ENCODE measurements at places on chromosomes 7 and 10.

DNA sequence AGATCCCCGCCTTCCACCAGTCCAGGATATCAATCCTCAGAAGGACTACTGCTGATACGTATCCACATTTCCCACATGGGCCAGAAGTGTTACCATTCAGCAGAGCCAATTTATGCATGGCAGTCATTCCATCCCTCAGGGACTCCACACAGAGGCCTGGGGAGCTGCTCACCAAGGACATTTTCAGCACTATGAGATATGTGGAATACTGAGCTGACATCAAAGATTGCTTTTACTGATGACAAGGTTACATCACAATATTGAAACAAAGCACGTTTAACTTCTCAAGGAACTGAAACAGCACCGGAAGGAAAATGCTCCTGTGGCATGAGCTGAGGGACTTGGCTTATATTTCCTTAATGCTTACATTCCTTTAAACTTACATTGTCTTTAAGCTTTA lies 335.1 kb downstream of the BMPER start:
- DNase-seq = no peak

DNA sequence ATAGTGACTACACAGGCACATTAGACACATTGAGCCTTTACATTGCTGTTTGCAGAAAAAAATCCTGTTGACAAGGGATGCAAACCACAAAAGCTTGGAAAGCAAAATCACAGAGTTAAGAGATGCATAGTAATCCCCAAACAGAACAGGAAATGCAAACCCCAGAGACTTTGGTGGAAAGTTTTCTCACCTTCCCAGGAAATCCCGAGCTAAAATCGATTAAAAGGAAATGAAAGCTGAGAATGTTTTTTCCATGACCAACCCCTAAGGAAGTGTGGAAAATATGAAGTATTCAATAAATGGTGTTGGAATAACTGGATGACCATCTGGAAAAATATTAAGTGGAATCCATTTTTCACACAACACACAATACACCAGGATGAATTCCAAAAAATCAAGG lies 598.7 kb downstream of the GRID1 start:
- DNase-seq = no peak

- no peak for DNase-seq
These were observed 61.2 kb downstream of the CDH23 start for GRCh38 chr10:71457908-71458307.

DNA sequence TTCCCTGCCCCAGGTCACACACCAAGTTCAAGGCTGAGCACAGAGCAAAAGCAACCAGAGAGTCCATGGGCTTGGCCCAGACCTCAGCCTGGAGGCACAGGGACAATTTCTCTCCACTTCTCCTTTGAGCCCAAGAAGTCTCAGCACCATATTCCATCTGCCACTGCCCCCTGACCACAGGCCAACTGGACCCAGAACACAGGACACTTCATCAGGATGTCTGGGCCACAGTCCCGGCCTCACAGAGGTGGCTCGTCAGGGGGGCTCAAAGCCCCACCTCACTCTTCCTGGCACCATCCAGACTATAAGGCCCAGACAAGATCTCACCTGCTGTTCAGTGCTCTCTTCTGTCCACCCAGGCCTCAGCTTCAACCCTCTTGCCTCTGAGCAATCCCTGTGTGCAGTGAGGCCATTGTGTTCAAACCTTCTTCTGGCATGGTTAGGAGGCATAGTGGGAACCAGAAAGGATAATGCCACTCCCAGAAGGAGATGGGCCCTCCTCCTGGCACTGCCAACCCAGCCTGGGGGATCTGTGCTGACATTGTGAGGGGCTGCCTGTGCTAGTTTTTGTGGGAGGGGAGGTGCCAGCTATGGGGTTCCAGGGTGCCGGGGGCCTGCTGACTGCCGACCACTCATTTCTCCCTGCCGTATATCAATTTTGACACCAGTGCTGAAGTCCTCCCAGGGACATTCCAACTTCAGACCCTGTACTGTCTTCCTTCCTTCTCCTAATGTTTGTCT lies 49.7 kb upstream of the ANTXRL start:
- DNase-seq = no peak

GRCh38 chr10:127579640-127580039 lies 30.5 kb downstream of the NPS start:
- DNase-seq = no peak

DNA sequence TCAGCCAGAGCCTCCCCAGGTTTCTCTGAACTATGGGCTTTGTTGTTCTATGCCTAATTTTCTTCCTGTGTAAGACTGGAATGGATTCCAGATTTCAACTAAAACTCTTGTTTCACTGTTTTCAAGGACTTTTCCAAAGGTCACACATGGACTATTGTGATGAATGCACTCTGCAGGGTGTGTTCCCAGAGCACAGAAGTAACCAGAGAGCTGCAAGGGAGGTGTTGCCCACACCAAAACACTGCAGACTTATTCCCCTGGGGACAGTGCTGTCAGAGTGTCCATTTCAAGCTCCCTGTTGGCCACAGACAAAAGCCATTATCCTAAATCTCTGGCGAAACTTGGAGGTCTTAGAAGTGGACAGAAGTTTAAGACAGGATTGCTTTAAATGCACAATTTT lies 231.6 kb downstream of the TRIL start:
- DNase-seq = no peak

GRCh38 chr7:74544706-74545469 lies 91.2 kb downstream of the GTF2IRD1 start:
- DNase-seq = no peak
